Activated CD8-positive, alpha-beta memory T cell treated with anti-CD3 and anti-CD28 coated beads for 1 hour (primary cell): ENCODE measurements at places on chromosomes 7 and 10.

- DNase-seq = no peak
Observed at GRCh38 chr7:32218154-32218467, 147.9 kb upstream of the PDE1C start.

- no peak for DNase-seq
Observed at GRCh38 chr7:158537516-158537882, 50.1 kb downstream of the PTPRN2 start.

DNA sequence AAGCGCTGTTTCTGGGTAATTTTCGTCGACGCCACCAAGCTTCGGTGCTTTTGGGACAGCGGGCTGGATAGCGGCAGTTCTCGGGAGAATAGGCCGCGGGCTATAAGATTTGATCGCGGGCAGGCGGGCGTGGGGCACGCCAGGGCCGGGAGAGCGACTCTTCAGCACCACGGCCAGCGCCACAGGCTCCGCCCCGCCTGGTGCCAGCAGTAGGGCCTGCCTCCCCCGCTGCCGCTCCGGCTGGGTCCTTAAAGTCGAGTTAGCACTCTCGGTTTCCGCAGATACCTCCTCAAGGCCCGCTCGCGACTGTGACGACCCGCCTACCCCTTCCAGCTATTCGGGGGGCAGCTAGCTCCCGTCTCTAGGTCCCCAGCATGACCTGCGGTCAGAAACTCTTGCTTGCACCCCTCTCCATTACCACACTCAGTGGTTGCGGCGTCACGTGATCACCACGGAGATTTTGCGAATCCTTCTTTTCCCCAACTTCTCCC is 9.4 kb downstream of the NXPH1 start:
- DNase-seq = no peak

- DNase-seq = no peak
Observed at GRCh38 chr10:31142026-31142425, 110.4 kb upstream of the ZNF438 start.

DNA sequence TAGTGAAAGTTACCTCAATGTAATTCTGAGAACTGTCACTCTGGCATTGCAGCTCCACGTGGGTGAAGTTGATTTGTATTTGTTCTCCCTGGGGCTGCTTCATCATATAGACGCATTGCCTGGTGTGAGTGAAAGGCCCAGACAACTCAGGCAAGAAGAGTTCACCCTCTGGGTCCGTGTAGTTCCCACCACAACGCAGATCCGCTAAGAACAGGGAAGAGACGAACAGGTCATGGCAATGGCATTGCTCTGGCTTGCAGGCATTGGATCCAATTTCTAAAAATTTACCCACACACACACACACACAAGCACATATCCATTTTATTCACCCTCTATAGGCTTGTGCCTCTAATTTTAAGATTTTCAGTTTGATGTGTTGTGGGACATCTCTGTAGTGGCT is 45.4 kb downstream of the CUBN start:
- DNase-seq = no peak

DNA sequence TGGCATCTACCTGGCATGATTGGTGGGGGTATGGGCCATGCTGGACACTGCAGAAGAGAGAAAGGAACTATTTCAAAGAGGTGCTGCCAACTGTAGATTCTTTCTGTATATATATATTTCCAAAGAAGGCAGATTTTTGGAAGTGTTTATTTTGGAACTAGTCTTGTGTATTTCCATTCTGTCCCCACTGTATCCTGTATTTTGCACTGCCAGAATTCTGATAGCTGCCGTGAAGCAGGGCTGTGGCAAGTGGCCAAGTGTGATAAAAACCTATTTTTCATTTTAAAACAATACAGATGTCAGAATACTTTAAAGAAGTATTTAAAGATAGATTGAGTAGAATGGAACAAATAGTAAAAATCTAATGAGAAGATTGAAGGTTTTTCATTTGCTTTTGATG is 17.1 kb downstream of the MCU start:
- no peak for DNase-seq

DNA sequence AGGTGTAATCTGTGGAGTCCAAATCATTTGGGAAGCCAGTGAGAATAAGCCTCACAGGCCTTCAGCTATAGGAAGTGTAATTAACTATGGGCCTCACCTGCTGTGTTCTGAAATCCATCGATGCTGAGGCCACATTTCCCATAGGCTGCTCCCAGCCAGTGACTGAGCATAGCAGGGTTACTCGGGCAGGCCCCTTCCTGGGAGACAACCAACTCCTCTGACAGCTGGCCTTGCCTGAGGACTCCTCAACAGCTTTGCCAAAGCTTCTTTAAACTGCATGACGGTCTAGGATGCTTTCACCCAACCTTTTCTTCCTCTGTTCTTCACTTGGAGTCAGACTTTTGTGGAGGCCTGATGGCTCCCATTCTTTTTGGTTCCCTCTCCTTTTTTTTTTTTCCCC is 63.8 kb upstream of the SMNDC1 start:
- no peak for DNase-seq

GRCh38 chr7:50782375-50783208 is at the start of gene GRB10:
GRB10 (minus strand) TSS chr7:50782896; CDS start chr7:50732322, 50,574 bp downstream.
- no peak for DNase-seq

DNA sequence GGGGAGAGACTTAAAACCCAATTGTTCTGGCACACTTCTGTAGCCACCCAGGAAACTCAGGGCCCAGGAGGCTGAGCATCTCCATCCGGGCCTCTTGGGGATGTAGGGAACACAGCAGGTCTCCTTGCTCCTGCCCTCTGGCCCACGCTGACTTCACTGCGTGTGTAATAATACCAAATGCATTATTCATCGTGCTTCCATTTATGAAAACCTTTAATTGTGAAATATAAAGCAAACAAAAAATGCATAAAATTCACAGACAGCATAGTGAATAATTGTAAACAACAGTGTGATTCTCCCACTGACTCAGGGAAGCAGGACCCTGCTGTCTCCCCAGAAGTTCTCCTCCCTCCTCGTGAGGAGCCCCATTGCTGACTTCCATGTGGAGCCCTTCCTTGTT is 70.3 kb upstream of the SHH start:
- DNase-seq = no peak

GRCh38 chr10:117543225-117544003 is 868 bp downstream of the EMX2 start:
- DNase-seq = no peak

DNA sequence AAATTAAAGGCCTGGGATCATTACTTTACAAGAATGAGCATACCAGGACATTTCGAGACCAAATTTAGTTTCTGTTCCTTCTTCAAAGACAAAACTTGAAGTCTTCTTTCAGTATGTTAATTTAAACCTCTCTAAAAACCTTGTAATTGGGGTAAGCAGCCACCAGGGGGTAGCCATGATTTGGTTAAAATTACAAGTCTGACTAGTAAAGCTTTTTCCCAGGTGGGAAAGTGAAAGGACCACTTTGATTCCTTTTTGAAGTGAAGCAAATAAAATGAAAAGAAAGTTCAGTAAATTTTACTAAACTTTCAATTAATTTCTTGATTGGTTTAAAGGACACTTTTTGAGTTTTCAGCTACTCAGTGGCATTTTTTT is 294.3 kb downstream of the BBS9 start:
- no peak for DNase-seq

DNA sequence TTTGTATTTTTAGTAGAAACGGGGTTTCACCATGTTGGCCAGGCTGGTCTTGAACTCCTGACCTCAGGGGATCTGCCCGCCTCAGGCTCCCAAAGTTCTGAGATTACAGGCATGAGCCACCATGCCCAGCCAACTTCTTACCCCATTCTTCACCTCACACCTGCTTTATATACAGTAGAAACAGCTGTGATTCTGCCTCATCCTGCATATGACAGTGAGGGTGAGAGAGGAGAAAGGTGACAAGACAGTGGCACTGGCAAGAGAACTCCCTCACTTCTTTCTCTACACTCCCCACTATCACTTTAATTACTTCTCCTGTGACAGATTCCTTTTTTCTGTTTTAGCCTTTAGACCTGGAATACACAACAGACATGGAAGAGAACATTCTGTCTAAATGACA is 61.8 kb upstream of the CAPZA2 start:
- no peak for DNase-seq

- no peak for DNase-seq
Observed at GRCh38 chr10:60414877-60415585, 25.4 kb upstream of the ANK3 start.

GRCh38 chr7:23383225-23383624 is 84.1 kb downstream of the MALSU1 start:
- DNase-seq = no peak

DNA sequence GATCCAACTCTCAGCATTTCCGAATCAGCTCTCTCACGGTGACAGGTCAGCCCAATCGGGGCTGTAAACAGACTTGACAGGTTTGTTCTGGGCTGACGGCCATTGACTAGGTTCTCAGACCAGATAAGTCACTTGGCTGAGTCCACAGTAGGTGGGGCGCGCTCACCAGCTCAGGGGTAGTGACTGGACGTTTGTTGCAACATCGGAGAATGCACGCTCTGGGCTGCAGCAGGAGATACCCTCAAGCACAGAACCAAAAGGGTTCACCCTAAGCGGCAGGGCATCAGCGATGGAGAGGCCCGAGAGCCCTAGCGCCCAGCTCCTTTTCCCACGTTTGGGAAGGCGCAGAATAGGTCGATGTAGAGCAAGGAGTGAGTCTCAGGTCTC is 1.8 kb downstream of the KLLN start:
- DNase-seq = peak; percentile 5

GRCh38 chr7:14666304-14666703 is 236.2 kb downstream of the DGKB start:
- DNase-seq = no peak

- no peak for DNase-seq
Observed at GRCh38 chr10:92082583-92083280, 159.2 kb downstream of the BTAF1 start.

DNA sequence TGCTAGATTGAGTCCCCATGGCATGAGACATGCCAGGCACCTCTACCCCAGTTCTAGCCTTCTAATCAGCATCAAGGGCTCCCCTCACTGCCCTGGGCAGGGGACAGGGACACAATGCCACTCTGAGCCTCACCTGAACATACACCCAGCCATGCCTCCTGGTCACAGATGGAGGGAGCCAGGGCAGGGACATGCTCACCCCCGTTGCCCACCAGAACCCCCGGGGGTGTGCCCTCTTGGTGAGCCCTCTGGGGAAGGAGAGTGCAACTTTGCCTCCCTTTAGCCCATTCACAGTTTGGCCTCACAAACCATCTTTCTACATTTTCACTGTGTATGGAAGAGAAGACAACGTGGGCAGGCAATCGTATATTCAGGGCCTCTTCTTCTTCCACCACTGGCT is 167.2 kb downstream of the LCOR start:
- DNase-seq = no peak

GRCh38 chr10:33337326-33337957 is 3.0 kb upstream of the NRP1 start:
- no peak for DNase-seq

- DNase-seq = no peak
Observed at GRCh38 chr10:44818041-44818649, 93.0 kb upstream of the TMEM72 start.

- no peak for DNase-seq
Observed at GRCh38 chr7:102096706-102097427, 189.8 kb upstream of the SH2B2 start.

DNA sequence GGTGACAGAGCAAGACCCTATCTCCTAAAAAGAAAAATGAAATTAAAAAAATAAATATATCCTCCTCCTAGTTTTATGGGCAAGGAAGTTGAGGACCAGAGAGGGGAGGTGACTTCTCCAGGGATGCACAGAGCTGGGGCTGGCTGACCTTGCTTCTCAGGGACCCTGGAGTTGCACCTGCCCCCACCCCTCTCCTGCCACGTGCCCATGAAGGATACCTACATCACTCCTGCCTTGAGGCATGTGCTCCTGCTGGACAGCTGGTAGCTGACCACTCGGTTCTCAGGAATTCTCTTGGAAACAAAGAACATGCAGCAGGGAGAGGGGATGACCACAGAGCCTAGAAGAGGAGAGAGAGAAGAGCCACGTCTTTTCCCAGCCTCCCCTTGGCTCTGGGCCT is 522 bp downstream of the CCL24 start:
- no peak for DNase-seq

DNA sequence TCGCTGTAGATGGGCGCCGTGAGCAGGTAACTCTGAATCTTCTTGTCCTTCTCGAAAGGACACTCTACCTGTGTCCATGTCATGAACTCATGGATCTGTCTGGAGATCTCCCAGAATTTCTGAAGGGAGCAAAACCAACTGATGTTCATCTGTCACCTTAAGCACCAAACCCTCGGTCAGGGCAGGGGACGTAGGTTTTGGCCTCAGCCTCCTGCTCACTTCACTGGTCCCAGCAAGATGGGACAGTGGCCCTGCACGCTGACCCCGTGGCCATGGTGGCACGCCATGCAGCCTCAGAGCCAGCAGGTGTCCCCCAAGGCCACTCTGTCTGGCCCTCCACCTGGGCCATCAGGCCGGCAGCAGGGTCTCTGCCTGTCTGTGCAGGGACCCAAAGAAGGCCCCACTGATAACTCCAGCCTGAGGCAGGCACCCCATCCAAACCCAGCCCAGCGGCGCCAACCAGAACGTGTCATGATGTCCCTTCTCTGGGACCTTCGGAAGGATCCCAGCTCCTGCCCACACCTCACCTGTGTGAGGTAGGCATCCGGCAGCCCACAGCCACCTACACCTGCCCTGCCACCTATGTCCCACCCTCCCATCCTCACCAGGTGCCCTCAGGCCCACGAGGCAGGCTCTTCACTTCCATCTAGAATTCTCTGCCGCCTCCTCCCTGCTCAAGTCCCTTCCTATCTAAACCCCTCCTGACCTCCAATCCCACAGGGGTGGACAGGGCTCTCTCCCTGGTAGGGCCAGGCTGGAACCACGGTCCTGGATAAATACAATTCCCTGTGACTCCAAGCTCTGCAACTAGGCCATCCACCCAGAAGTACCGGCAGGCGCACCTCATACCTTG is 59.0 kb downstream of the CSGALNACT2 start:
- no peak for DNase-seq

- DNase-seq = no peak
Observed at GRCh38 chr10:9786101-9786500, 1231.6 kb upstream of the CELF2 start.

DNA sequence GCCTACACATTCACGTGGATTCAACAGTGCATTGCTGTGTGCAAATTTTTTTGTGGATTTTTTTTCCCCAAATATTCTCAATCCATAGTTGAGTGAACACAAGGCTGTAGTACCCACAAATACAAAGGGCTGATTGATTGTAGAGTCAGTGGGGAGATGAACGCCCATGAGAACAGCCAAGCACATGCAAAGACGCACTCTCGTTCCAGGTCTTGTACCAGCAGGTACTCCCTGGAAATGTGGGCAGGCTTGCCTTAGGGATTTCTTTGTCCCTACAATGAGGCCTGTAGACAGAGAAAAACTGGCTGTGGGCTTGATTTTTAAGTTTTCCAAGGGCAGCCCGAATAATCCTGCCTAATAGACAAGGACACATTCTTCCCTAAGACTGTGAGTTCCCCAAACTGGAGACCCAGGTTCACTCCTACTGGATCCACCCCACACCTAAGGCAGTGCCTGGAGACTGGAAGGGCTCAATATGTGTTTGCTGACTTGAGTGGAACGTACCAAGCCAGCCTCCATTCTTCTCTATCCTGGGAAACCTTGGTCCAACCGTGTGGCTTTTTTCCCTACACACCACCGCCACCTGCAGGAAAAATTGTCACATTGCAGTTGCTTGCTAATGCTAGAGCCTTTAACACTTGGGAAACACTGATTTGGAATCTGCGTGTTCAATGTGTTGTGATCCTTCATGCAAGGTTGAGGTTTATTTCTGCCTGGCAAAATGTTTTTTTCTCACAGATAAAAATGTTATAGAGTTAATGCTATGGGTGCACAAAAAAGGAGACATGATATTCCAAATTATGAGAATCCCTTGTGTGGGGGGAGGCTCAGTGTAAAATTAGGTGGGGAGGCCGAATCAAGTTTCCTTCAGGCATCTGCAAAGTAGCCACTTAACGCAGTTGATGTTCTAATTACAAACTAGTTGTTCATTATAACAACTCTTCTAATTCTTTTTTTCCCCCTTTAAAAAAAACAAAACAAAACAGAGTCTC is 49.3 kb downstream of the PPP1R17 start:
- DNase-seq = no peak
